Pulmonary artery endothelial cell (primary cell): ENCODE measurements at places on chromosomes 13 and 19.

DNA sequence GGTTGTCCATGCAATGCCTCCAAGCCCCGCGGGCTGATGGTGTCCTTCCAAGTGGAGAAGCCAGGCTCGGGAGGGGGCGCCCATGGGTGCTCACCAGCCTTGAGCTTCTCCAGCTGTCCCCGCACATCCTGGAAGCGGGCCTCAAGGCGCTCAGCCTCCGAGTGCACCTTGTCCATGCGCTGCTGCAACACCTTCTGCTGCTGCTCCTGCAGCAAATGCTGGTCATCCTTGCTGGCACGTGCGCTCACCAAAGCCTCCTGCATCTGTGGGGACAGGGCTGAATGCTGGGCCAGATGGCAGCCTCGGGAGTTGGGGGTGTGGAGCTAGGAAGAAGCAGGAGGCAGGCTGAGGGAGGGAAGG lies 22.8 kb upstream of the EMP3 start:
- DNase-seq: no peak

DNA sequence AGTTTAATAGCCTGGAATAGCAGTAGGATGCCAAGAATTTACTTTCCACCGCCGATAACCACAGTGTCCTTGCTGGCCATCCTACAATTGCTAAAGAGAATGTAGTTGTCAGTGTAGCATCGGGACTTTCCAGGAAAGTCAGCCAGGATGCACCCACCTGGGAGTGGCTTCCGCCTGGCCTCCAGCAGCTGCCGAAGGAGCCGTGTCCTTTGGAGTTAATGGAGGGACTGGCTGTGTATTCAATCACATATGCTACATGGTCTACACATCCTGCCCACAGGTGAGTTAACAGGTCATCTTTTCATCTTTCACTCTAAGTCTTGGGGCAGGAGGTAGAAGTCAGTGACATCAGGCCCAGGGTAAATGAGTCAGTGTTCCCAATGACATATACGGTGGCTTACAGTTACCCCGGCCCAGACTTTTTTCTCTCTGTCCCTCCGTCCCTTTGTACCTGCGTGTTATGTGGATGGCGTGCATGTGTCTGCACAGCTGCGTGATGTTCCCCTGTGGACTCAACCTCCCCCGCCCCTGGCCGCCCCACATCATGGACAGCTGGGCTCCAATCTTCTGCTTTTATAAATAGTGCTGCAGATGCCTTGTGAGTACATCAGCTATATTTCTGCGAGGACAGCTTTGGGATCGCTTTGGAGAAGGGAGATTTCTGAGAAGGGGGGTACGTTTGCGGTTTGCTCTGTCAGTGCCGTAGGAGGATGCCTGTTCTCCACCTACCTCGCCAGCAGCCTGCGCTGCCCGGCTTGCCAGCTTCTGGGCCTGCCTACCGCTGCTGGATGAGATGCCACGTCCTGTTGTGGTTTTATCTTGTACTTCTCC lies 63.1 kb downstream of the ATP11A start:
- DNase-seq: no peak

- DNase-seq: no peak
Observed at GRCh38 chr13:103101901-103102300, 35.7 kb upstream of the SLC10A2 start.

GRCh38 chr13:97366172-97366688 lies 67.7 kb upstream of the RAP2A start:
- DNase-seq: no peak

GRCh38 chr13:31361673-31362072 lies 161.9 kb downstream of the B3GLCT start:
- peak; percentile 15 for DNase-seq

DNA sequence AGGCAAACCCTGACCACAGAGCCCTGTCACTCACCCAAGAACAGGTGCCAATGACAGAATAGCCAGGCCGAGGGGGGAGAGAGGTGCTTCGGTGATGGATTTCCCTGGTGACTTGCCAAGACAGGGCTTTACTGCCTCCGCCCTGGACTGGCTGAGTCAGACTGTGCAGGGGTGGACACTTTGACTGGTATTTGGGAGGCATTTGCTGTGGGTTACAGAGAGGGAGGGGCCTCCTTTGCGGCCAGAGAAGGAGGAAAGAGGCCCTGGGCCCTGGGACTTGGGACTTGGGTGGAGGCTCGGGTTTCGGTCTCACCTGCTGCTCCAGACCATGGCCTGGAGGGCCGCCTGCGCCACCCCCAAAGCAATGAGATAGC lies 4.6 kb upstream of the EPS8L1 start:
- no peak for DNase-seq

GRCh38 chr19:33552191-33552927 lies 30.8 kb upstream of the PEPD start:
- DNase-seq: no peak

- DNase-seq: no peak
Observed at GRCh38 chr13:22387899-22388298, 717.0 kb downstream of the FGF9 start.

- no peak for DNase-seq
Observed at GRCh38 chr13:106466691-106467426, 68.6 kb downstream of the EFNB2 start.

GRCh38 chr19:51592521-51592920 lies 21.4 kb downstream of the ZNF175 start:
- DNase-seq: no peak

DNA sequence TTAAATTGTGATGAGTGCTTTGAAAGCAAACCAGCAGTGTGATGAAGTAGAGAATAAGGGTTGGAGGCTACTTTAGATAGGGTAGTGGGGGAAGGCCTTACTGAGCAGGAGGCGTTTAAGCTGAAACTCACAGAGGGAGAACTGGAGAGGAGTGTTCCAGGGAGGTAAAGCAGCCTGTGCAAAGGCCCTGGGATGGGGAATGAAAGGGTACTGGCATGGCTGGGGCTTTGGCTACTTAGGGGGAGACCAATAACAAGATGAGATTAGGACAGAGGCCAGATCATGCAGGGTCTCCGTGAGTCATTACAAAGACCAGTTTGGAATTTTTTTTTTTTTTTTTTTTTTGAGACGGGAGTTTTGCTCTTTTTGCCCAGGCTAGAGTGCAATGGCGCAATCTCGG lies 1.1 kb downstream of the PPP5C start:
- DNase-seq: no peak

DNA sequence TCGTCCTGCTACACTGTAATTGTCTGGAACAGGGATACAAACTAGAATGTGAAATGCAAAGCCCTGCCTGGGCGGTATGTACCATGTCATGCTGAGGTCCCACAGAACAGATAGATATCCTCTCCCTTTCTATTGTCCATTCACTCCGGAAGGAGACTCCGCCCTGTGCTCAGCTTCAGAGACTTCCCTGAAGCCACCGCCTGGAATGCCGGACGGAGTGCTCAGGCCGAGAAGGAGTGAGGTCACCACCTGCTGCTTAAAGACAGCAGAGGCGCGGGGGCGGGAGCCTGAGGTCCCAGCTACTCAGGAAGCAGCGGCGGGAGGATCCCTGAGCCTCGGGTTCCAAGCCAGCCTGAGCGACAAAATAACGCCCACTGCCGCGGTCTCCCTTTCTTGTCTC lies 890 bp upstream of the ZNF611 start:
- DNase-seq: peak; percentile 52

- DNase-seq: no peak
Observed at GRCh38 chr19:38924388-38924787, 6.2 kb downstream of the SARS2 start.

DNA sequence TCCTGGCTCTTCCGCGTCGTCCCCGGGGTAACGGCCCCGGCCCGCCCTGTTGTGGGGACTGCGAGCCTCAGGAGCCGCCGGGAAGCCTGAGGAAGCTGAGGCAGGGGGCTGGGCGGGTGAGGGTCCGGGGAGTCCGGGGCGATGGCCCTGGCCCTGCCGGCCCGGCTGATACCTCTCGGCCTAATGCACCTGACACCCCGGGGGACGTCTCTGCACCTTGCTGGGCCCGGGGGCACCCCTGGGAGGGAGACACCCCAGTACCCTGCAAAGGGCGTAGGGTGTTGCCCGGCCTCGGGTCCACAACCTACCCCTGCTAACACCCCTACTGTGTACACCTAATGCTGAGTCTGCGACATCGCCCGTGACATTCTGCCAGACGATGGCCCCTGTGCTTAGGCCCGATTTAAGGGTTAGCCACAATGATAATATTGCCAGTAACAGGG lies 410 bp downstream of the PIN1 start:
- DNase-seq: no peak

DNA sequence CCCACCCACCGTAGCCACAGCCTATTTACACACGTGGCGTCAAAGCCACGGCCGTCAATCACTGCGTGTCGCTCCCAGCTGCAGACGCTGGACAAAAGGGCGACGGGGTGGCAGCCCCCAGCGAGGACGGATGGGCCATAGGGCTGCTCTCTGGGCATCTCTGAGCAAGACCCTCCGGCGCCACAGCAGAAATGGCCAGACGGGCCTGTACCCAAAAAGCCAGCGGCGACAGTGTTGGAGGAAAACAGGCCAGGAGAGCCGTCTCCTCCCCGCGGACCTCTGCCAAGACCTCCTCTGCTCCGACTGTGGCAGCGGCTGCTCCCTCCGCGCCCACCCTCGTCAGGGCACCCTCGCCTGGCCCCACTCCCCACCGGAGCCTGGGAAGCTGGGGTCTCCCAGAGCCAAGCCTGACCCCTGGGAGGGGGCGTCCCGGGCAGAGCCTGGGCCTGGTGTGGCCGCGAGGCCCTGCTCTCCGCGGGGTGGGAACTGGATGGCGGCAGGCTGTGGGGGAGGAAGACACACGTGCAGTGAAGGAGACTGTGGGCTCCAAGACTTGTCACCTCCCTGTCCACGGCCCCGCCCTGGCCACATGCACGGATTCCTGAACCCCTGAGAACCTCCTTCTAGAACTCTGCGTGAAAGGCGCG lies 2.7 kb downstream of the C2CD4C start:
- DNase-seq: no peak

GRCh38 chr13:50365408-50366391 lies 350.5 kb downstream of the KCNRG start:
- no peak for DNase-seq

DNA sequence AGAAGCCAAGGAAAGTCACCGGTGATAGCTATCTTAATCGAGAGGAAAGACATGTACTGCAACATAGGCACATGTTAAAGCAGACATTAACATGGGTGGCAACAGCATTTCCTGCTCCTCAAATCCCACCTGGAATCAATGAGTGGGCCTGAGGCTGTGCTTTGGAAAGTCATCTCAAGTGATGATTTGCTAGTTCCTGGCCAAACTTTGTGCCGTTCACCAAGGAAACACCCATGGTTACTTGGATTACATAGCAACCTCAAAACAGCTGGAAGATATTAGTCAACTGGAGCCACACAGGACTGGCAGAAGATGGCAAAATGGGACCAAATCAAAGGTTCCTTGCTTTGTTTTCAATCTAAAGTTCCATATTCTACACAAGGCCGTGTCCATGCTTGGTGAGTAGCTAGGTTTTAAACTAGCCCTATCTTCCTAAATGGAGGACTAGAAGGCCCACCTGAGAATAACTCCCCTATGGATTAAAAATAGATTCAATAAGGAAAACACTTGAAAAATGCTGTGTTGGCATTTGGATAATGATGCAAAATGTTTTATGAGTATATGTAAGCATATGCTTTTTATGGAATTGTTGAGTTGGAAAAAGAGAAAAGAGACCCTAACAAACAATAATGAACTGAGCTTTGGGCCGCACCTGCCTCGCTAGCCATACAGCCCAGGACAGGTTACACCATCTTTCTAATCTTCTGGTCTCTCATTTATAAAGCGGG lies 144.5 kb downstream of the RGCC start:
- DNase-seq: no peak
